ENCODE measurements at places on chromosomes 2 and 18.

DNA sequence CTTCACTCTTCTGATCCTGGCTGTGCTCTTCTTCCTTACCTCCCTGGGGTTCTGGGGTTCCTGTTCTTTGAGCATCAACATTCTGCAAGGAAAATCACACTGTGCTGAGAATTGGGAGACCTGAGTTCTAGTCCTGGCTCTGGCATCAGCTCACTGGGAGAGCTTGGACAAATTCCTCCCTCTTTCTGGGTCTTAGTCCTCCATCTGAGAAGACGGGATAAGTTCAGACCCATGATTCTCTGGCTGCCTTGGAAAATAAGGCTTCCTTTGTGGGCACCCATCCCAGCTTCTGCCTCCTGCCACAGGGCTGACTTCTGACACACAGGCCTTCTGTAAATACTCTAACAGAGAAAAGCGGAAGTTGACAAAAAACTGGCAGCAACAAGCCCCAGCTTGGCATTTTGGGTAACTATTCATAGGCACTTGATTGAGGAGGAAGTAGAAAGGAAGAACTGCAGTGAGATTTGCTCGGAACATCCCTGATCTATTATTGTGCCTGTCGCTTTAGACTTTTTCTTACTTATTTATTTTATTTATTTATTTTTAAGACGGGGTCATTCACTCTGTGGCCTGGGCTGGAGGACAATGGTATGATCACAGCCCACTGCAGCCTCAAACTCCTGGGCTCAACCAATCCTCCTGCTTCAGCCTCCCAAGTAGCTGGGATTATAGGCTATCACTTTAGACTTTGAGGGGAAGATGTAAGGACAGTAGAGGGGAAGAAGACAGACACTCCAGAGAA is 7.9 kb downstream of the PCBP1 start:
- DNase-seq = no peak

- no peak for DNase-seq
Measured at GRCh38 chr2:225040142-225040541, 2.1 kb downstream of the DOCK10 start.

DNA sequence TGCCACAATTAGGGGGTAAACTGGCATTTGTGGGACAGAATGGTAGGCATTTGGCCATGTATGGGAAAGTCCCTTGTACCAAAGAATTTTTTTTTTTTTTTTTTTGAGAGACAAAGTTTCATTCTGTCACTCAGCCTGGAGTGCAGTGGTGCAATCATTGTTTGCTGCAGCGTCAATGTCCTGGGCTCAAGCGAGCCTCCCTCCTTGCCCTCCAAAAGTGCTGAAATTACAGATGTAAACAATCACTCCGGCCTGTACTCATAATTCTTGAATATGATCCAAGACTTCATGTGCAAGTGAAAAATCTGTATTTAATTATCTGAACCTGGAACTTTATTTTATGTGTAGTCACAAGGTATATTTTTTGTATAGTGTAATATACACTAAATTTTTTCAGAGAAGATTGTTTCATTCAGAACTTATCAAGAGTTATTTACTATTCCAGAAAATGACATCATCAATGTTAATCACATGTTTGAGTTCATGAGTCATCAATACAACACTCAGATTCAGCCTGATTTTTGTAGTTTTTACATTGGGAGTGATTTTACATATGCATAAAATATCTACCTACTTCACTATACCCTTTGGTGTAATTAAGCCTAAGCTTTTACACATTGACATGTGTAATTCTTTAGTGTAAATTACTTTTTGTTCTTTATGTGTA is 138.7 kb upstream of the L3MBTL4 start:
- DNase-seq = no peak

DNA sequence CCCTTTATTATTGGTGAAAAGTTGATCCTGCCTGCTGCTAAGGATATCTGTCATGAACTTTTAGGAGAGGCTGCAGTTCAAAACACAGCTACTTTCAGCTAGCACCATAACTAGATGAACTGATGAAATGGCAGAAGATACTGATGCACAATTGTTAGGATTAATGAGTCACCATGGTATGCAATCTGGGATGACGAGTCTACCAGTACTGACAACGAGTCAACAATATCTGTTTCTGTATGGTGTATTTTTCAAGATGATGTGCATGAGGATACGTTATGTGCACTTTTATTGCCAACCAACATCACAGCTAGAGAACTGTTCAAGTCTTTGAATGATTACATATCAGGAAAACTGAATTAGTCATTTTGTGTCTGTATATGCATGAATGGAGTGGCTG is 68.7 kb downstream of the NETO1 start:
- no peak for DNase-seq

DNA sequence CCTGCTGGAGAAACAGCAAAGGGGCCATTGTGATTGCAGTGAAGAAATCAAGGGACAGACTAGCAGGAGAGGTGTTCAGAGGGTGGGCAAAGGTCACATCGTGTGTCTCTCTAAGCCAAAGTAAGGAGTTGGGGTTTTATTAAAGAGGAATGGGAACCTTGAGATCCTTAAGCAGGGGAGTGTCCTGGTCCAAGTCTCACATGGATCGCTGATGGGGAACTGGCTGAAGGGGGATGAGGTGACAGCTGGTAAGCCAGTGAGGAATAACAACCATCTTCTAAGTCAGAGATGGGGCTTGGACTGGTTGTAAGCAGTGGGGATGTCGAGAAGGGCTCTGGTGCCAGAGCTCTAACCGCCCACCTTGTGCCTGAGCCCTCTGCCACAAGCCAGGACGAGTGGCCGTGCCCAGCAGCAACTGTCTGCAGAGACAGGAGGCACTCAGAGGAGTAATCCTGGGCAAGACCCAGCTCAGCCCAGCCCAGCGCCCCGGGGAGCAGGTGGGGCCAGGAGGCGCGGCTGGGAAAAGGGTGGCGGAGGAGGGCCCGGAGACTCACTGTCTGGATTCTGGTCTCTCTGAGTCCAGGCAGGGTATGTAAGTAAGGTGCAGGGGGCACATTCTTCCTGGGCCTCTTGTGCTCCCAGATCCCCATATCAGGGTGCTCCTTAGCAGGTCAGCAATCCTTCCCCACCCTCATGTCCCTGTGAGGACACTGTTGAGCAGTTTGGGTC is 13.7 kb downstream of the WNT10A start:
- no peak for DNase-seq

GRCh38 chr2:23464905-23465537 is 80.0 kb downstream of the KLHL29 start:
- no peak for DNase-seq

DNA sequence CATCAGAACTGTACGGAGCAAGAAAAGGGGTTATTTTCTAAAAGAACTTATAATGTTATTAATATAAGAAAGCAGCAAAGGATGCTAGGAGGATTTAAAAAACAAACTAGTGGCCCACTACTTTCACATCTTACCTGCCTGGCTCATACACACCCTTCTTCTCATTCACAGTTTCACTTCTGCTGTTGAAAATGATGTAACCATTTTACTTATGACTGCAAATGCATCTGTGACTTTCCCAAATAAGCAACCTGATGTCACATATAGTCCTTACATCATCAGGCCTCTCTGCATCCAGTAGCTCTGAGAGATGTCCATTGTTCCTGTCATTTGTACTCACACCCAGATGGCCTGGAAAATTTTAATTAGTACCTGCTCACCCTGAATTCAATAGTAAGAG is 101.8 kb upstream of the MYO3B start:
- no peak for DNase-seq

DNA sequence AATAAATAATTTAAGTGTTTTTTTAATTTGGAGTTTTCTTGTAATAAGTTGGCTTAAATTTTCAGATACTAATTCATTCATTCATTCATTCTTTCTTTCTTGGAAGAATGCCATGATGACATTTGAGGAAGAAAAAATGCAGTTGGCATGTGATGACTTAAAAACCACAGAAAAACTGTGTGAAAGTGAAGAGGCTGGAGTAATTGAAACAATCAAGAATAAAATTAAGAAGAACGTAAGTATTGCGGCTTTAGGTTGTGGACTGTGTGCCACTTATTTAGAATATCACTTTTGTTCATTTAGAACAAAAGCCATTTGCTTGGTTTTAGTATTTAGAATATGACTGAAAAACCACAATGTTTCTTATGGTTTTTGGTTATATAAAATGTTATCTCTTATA is 51.4 kb downstream of the TTC39C start:
- DNase-seq = no peak
